ENCODE measurements at places on chromosomes 2 and 18.

- H3K27ac ChIP-seq, result no peak overlapping the region
- H3K4me3 ChIP-seq, result no peak overlapping the region
- DNase-seq, result peak; percentile 74
- H3K36me3 ChIP-seq, result no peaks in the 10 kb centered on the region
- H3K4me1 ChIP-seq, result peaks cover 24% of the 10 kb centered on the region
Measured at GRCh38 chr2:238970553-238971081, 122.7 kb downstream of the TWIST2 start.

DNA sequence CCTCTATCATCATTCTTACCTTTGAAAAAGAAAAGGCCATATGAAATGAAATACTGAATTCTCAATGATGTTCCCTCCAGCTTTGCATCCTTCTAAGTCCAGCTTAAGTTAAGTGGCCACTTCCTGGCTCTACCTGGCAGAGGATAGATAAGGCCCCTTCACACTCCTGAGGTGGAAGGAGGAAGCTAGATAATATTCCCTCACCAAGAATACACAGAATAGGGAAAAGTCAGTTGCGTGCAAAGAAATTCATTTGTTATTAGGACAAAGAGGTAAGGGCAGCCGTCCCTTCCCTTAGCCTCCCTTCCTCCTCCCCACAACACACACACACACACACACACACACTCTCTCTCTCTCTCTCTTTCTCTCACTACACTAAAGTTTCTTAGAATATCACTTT, 37.5 kb downstream of the OLA1 start:
- H3K27me3 ChIP-seq, result no peaks in the 10 kb centered on the region
- H3K4me3 ChIP-seq, result no peak overlapping the region
- 0 out of 2 replicates have a peak, but pooled peaks cover 3% of the 10 kb centered on the region for H3K36me3 ChIP-seq
- DNase-seq, result no peak
- H3K27ac ChIP-seq, result no peak overlapping the region

DNA sequence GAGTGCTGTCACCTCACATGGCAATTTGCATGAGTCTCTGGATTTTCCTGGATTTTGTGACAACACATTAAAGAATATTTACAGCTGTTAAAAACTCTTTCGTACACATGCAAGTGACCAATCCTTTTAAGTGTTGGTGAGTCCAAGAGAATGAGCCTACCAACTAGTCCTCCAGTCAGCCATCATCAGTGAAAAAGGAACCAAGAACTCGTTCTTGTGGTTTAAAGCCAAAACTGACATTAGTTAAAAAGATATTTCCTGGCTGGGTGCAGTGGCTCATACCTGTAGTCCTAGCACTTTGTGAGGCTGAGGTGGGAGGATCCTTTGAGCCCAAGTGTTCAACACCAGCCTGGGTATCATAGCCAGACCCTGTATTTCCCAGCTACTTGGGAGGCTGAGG, 215.4 kb upstream of the ITGA4 start:
- H3K4me1 ChIP-seq, result no peaks in the 10 kb centered on the region
- H3K27me3 ChIP-seq, result no peaks in the 10 kb centered on the region
- no peak for DNase-seq
- no peaks in the 10 kb centered on the region for H3K36me3 ChIP-seq

GRCh38 chr2:209321076-209321475, 102.8 kb upstream of the MAP2 start:
- H3K27ac ChIP-seq, result no peak overlapping the region
- H3K27me3 ChIP-seq, result peaks cover 30% of the 10 kb centered on the region
- no peaks in the 10 kb centered on the region for H3K36me3 ChIP-seq
- H3K4me3 ChIP-seq, result no peak overlapping the region
- peaks cover 9% of the 10 kb centered on the region for H3K4me1 ChIP-seq

DNA sequence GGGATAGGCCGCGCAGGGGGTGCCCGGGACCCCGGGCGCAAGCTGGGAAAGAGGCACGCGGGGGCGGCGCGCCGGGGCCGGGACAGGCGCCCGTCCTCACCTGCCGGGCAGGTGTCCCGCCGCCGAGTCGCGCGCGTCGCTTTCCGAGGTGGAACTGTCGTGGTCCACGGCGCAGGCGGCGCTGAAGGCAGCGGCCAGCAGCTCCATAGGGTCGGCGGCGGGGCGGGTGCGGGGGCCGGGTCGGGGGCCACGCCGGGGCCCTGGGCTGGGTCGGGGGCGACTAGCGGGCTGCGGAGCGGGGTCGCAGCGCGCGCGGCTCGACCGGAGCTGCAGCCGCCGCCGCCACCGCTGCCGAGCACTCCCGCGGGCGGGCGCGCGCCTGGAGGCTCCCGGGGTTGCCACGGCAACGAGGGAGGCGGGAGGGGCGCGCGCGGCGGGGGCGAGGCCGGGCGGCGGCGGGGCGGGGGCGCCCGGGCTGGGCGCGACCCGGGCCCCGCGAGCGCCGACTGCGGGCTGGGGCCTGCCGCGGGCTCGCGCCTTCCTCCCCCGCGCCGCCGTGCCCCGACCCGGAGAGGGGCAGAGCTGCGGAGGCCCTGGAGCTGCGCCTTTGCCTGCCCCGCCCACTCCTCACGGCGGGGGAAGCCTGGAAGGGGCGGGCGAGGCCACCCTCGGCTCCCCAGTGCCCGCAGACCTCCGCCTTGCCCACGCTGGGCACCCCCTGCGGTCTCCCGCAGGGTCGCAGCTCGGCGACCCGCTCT, 57.9 kb downstream of the SNORC start:
- DNase-seq, result peak; percentile 40
- H3K27ac ChIP-seq, result peak overlapping the region; percentile 47
- H3K27me3 ChIP-seq, result no peaks in the 10 kb centered on the region
- peaks cover 7% of the 10 kb centered on the region for H3K36me3 ChIP-seq
